ENCODE measurements at places on chromosomes 5 and 9.

- no peak for DNase-seq
Measured at GRCh38 chr5:125348221-125348692, 601.8 kb upstream of the ZNF608 start.

DNA sequence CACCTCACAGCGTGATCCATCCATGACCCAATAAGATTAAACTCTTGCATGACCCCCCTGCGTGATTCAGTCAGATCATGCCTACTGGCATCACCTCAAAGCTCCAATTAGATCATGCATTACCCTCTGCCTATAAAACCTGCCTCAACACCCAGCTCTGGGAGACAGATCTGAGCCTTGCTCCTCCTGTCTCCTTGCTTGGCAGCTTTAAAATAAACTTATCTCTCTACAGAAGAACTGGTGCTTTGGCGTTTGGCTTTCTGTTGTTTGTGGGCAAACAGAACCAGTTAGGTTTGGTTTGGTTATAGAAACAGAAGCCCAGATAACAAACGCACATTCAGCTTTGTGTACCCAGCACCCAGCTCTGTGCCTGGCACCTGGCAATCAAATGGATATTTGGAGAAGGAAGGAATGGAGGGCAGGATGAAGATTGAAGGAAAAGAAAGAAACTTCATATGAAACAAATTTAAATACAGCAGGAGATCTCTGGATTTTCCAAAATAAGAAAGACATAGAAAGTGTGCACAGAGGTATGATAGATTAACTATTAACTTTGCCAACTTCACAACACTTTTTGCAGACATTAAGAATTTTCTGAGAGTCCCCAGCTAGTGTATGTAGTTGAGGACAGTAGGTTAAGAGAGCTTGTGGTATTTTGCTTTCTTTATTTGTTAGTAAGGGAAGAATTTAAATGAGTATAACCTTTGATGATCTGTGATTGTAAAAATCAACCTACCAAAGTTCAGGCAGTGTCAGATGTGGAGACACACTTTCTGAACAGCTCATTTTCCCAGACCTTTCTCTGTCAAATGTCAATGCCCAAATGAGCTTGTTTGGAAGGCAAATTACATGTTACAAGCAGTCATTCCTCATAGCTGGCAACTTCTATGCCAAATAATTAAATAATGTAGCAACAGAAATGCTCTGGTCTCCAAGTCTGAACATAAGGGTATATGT is 102.1 kb upstream of the ASTN2 start:
- no peak for DNase-seq

GRCh38 chr9:96400132-96400910 is 16.8 kb upstream of the SLC35D2 start:
- no peak for DNase-seq

DNA sequence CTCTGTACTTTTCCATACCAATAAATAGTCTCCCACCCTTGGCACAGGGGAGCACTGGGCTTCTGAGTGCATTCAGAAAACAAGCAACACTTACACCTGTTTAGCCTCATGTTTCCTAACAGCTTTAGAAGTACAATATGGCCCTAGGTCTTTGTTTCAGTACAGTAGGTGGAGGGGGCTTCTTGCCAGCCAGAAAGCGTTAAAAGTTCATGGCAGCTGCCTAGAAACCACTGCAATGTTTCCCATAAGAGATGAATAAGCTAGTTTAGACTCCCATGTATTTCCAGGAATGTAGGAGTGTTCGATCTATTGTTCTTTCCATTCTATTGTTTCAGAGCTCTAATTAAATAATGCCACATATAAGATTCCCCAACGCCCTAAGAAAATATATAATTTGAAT is 444.8 kb downstream of the ARHGEF28 start:
- no peak for DNase-seq

DNA sequence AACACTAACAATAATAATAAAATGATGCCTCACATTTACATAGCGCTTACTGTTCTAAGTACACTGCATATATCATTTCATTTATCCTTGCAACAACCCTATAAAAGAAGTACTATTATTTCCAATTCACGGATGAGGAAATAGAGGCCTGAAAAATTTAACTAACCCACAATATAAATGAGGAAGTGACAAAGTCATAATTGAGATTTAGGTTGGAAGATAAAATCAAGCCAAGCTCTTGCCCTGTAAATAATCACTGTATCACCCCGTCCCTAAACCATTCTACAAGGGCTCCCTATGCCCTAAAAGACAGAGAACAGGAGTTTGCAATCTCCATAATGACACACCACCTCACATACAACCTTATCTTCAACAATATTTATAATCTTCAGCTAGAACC is 49.6 kb downstream of the STRBP start:
- DNase-seq, result no peak

- no peak for DNase-seq
Measured at GRCh38 chr5:130975847-130976246, 189.2 kb downstream of the HINT1 start.

DNA sequence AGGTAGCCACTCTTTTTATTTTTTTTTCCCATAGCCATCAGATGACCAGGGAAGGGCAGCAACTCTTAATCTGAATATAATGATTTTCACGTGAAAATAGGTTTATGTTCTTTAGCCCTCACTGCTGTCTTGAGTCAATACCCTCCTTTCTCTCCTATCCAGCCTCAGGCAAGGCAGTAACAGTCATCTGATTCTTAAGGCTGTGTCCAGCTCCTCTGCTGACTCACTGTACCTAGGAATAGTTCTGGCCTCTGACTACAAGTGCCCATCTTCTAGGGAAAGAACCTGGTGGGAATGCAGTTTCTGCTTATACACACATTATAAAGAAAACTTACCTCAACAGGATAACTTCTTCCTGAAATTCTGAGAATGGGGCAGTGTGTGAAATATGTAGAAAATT is 30.7 kb downstream of the DHX29 start:
- DNase-seq, result no peak

- no peak for DNase-seq
Measured at GRCh38 chr5:131221888-131222287, 42.0 kb upstream of the CDC42SE2 start.

DNA sequence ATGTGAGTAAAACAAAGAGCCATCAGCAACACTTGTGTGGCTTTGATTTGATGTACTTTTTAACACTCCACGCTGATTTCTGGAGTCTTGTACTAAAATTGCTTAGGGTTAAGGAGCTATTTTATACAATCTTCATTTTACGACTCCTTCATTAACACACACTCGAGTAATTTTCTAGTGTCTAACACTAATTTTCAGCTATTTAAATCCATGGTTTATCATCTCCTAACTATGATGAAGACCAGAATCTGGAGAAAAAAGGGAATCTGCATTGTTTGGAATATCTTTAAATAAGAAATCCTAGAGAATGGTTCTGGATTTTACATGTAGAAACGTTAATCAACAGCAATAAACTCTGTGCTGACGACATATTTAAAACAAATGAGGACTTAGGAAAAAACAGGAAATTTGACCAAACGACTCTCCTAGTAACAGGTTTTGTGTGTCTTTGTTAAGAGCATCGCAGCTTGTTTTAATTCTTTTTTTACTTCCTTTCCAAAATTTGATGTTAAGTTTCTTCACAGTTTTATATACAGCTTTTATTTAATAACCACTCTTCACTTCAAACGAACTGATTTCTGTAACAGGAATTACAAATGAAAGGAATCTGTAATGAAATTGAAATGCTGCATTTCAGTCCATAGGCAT is 138.5 kb downstream of the AOPEP start:
- no peak for DNase-seq

DNA sequence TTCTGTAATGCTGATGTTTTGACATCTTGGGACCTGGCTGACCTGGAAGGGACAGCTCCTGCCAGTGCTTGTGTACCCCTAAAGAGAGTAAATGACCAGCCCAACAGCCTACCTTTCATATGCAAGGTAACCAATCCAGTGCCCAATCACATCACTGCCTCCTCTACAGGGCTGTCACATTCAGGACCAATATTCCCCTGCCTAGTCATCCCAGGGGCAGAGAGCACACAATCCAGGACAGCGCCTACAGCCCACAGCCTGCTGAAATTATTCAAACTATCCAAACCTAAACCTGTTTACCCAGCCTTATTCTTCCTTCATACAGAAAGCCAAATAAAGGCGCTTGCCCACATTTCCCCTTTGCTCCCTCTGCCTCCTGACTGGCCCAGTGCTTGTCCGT is 284.1 kb downstream of the CTNND2 start:
- DNase-seq, result no peak

GRCh38 chr5:59189472-59190244 is 606.8 kb downstream of the RAB3C start:
- no peak for DNase-seq

GRCh38 chr9:712643-713042 is 128.9 kb upstream of the DMRT1 start:
- no peak for DNase-seq

Measured in omental fat pad (tissue), 4 donors.